Fibroblast of lung (primary cell): ENCODE measurements at places on chromosomes 7 and 10. TPM values are rescaled to one million over a fixed set of nuclear protein-coding genes. Genes with fewer than 3 reads are reported as not detected.

Gene ACBD7
- under 0.01 and 4.1 TPM in 2 replicates for total RNA-seq

Gene PTF1A
- total RNA-seq: not detected in 2 replicates

Gene GPR37
- 6.9 and 20.6 TPM in 2 replicates for total RNA-seq

Gene EBLN1
- total RNA-seq: not detected in 2 replicates

GRCh38 chr7:137343281-137343841 is at the start of gene PTN:
PTN (minus strand) TSS chr7:137343733; CDS start chr7:137254973, 88,760 bp downstream.
- peak; percentile 65 for DNase-seq
- no peaks in the 10 kb centered on the region for H3K36me3 ChIP-seq
- H3K27me3 ChIP-seq: no peaks in the 10 kb centered on the region
- H3K27ac ChIP-seq: peak within 1 kb of the TSS; percentile 7
- peak within 1 kb of the TSS; percentile 64 for H3K4me3 ChIP-seq

DNA sequence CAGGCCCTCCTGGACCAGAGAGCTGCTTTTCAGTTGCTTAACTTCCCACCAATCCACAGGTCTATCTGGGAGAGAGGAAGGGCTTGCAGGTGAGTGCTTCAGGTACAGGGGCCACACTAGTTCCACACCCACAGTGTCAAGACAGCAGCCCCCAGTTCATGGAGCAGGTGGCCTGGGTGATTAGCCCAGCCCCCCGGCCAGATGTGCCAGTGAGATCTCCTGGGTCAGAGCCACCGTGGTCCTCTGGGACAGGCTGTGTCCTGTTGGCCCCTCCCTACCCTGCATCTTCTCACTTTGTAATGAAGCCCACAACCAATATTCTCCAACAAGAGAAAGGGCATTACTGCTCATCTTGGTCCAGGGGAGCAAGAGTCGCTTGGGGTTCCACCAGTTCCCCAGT is 30.6 kb downstream of the DRGX start:
- H3K4me1 ChIP-seq: no peaks in the 10 kb centered on the region
- no peak overlapping the region for H3K27ac ChIP-seq

DNA sequence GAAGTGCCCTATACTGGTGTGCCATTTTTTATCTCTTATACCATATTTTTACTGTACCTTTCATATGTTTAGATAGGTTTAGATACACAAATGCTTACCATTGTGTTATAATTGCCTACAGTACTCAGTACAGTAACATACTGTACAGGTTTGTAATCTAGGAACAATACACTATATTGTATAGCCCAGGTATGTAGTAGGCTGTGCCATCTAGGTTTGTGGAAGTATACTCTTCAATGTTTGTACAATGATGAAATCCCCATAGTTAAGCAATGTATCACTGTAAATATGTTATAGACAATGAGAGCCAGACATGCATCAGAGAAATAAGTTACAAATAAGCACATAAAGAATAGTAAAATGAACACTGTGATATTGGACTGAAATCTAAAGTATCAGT is 109.1 kb downstream of the IQUB start:
- no peak overlapping the region for H3K4me3 ChIP-seq
- H3K36me3 ChIP-seq: no peaks in the 10 kb centered on the region
- no peaks in the 10 kb centered on the region for H3K4me1 ChIP-seq
- no peak overlapping the region for H3K27ac ChIP-seq

- no peaks in the 10 kb centered on the region for H3K36me3 ChIP-seq
- H3K27me3 ChIP-seq: peaks cover 45% of the 10 kb centered on the region
- H3K4me1 ChIP-seq: no peaks in the 10 kb centered on the region
These were observed 2.9 kb downstream of the PKD2L1 start for GRCh38 chr10:100327007-100327717.

DNA sequence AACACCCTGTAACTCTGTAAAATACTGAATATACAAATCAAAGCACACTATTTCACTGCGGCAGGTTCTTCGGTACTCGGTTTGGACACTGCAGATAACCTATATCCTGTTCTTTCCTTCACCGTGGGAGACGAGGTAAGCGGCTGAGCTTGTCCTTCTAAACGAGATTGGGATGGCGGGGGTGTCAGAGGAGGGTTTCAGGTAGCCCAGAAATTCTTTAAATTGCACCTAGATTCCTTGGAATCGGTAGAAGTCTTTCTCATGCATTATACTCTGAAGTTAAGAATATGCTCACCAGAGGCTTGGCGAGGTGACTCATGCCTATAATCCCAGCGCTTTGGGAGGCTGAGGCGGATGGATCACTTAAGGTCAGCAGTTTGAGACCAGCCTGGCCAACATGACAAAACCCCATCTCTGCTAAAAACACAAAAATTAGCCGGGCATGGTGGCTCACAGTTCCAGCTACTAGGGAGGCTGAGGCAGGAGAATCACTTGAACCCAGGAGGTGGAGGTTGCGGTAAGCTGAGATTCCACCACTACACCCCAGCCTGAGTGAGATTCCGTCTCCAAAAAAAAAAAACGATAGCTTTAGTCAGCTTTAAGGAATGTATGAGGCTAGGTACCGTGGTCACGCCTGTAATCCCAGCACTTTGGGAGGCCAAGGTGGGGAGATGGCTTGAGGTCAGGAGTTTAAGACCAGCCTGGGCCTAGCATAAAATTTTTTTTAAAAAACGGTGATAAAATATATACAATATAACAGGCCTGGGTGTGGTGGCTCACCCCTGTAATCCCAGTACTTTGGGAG is 10.1 kb upstream of the LAT2 start:
- H3K4me1 ChIP-seq: no peaks in the 10 kb centered on the region
- H3K36me3 ChIP-seq: peaks cover 4% of the 10 kb centered on the region
- no peak overlapping the region for H3K27ac ChIP-seq
- no peaks in the 10 kb centered on the region for H3K27me3 ChIP-seq

GRCh38 chr7:46619723-46620310 is 698.7 kb upstream of the IGFBP3 start:
- H3K4me1 ChIP-seq: no peaks in the 10 kb centered on the region
- no peaks in the 10 kb centered on the region for H3K36me3 ChIP-seq
- H3K27ac ChIP-seq: no peak overlapping the region

DNA sequence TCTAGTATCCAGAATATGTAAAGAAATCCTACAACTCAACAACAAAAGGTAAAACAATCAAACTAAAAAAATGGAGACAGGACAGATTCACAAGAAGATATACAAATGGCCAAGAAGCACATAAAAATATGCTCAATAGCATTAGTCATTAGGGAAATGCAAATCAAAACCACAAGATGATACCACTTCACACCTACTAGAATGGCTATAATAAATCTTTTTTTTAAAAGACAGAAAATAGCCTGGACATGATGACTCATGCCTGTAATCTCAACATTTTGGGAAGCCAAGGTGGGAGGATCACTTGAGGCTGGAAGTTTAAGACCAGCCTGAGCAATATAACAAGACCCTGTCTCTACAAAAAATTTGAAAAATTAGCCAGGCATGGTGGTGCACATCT is 27.9 kb upstream of the CHCHD3 start:
- no peak overlapping the region for H3K27ac ChIP-seq
- H3K4me3 ChIP-seq: no peak overlapping the region
- H3K27me3 ChIP-seq: peaks cover 3% of the 10 kb centered on the region
- no peaks in the 10 kb centered on the region for H3K36me3 ChIP-seq

DNA sequence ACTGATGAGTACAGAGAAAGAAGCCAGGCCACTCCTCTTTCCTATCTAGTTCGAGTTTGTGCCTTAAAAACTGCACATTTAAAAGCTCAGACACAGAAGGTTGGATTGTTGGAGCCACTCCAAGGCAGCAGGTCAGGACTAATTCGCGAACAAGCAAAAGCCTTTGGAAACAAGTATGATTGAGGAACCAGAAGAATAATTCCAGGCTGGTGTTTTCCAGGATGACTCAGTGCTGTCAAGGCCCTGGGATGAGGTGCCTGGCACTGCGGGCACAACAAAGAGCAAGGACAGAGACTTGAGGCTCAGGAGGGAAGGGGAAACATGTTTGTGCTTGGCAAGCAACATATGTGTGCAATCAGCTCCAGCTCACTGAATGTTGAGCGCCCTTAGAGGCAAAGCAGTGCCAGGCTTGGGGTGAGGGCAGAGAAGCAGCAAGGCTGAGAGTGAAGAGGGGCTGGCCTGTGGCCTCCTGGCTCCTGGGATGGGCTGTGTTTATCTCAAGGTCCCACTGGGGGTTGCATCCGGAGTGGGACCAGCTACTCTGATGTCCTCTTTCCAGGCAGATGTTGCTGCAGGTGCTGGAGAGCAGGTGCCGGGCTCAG is 44.1 kb downstream of the VSTM4 start:
- H3K4me1 ChIP-seq: no peaks in the 10 kb centered on the region
- H3K4me3 ChIP-seq: no peak overlapping the region
- H3K36me3 ChIP-seq: no peaks in the 10 kb centered on the region
- H3K27me3 ChIP-seq: no peaks in the 10 kb centered on the region
- no peak overlapping the region for H3K27ac ChIP-seq

DNA sequence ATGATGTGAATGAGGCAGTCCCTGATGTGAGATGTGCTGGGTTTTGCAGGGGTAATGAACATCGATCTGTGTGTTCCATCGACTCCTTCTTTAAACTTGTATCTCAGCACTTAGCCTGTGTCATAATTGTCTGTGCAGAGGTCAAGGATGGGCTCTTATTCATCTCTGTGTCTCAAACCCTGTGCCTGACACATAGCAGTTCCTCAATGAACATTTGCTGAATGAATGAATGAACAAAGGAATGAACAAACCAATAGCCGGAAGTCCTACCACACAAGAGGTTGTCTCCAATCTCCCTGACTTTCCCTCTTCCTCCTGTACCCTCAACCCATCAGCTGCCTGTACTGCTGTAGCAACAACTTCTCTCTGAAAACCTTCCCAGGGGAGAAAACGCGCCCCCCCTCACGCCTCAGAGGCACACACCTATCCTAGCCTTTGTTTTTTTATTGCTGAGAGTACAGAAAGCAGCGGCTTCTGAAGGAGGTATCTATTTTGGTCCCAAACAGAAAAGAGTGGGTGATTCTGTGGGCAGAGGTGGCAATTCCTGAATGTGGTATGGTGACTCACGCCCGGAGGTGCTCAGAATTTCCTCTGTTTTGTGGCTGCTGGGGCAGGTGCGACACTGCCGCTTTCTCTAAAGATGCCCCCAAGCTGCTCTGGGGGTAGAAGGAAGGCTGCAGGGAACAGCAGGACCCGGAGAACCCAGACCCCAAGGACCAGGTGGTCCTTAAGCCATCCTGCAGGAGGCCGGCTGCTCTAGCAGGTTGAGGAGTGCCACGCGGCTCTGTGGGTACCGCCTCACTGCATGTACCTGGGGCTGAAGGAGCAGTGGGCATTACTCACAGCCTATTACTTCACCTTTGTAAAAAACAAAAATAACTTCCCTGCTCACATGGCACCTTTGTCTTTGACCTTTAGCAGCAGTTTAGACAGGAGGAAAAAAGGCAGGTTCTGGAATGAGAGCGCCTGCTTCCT is 9.6 kb downstream of the IL2RA start:
- H3K27ac ChIP-seq: no peak overlapping the region
- H3K36me3 ChIP-seq: no peaks in the 10 kb centered on the region
- no peaks in the 10 kb centered on the region for H3K4me1 ChIP-seq
- H3K27me3 ChIP-seq: no peaks in the 10 kb centered on the region
- H3K4me3 ChIP-seq: no peak overlapping the region
- no peak for DNase-seq
